ENCODE measurements at places on chromosomes 6 and 20.
A peak's percentile ranks its signal among the peaks of the same experiment; 100 is the strongest.

- no peak overlapping the region for H3K4me3 ChIP-seq
- no peaks in the 10 kb centered on the region for H3K27me3 ChIP-seq
- H3K4me1 ChIP-seq: peaks cover 7% of the 10 kb centered on the region
- no peak overlapping the region for H3K27ac ChIP-seq
- no peak for DNase-seq
- no peaks in the 10 kb centered on the region for H3K36me3 ChIP-seq
Measured at GRCh38 chr6:111487661-111488060, 4.6 kb upstream of the REV3L start.

GRCh38 chr20:36207602-36208001 is 28.7 kb upstream of the AAR2 start:
- no peaks in the 10 kb centered on the region for H3K27me3 ChIP-seq
- no peaks in the 10 kb centered on the region for H3K36me3 ChIP-seq
- H3K4me1 ChIP-seq: no peaks in the 10 kb centered on the region
- H3K27ac ChIP-seq: no peak overlapping the region
- no peak overlapping the region for H3K4me3 ChIP-seq

- no peak for DNase-seq
- no peaks in the 10 kb centered on the region for H3K36me3 ChIP-seq
- no peaks in the 10 kb centered on the region for H3K27me3 ChIP-seq
Measured at GRCh38 chr20:48817367-48818030, 10.3 kb downstream of the PREX1 start.

GRCh38 chr6:126147291-126147815 is 161.0 kb downstream of the TRMT11 start:
- no peak for DNase-seq
- H3K4me3 ChIP-seq: no peak overlapping the region
- H3K27ac ChIP-seq: no peak overlapping the region
- no peaks in the 10 kb centered on the region for H3K36me3 ChIP-seq

DNA sequence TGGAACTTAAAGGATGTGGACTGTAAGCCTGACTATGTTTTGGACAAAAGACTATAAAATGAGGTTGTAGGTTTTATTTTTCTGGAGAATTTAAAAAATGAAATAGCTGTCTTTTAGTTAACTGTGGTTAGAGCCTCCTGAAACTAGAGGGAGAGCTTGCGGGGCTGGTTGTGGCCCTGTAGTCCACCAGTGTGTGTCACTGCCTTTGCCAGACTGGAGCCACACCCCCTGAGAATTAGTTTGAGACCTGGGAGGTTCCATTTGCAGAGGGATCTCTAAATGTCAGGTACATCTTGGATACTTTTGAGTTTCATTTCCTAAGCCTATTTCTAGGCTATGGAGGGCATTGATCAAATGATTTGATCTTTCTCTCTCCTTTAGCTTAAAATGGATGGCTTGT is 20.8 kb downstream of the ZC2HC1B start:
- H3K27ac ChIP-seq: no peak overlapping the region
- H3K27me3 ChIP-seq: no peaks in the 10 kb centered on the region
- H3K4me1 ChIP-seq: no peaks in the 10 kb centered on the region
- no peak overlapping the region for H3K4me3 ChIP-seq
- H3K36me3 ChIP-seq: no peaks in the 10 kb centered on the region
- peak; percentile 39 for DNase-seq

GRCh38 chr6:169668203-169668847 is 33.5 kb downstream of the WDR27 start:
- H3K36me3 ChIP-seq: peaks cover 25% of the 10 kb centered on the region
- peaks cover 4% of the 10 kb centered on the region for H3K4me1 ChIP-seq
- H3K4me3 ChIP-seq: no peak overlapping the region
- peak; percentile 28 for DNase-seq
- H3K27ac ChIP-seq: peak overlapping the region; percentile 19
- no peaks in the 10 kb centered on the region for H3K27me3 ChIP-seq

- no peak overlapping the region for H3K4me3 ChIP-seq
- peaks cover 3% of the 10 kb centered on the region for H3K36me3 ChIP-seq
- no peaks in the 10 kb centered on the region for H3K27me3 ChIP-seq
- DNase-seq: no peak
- peaks cover 44% of the 10 kb centered on the region for H3K4me1 ChIP-seq
Measured at GRCh38 chr6:56520218-56520617, 122.5 kb downstream of the DST start.

- H3K4me3 ChIP-seq: no peak overlapping the region
- H3K4me1 ChIP-seq: peaks cover under 1% of the 10 kb centered on the region
- no peaks in the 10 kb centered on the region for H3K27me3 ChIP-seq
Measured at GRCh38 chr6:137320271-137320670, 101.1 kb upstream of the IFNGR1 start.

- H3K27ac ChIP-seq: no peak overlapping the region
- DNase-seq: no peak
- no peaks in the 10 kb centered on the region for H3K36me3 ChIP-seq
- H3K4me3 ChIP-seq: no peak overlapping the region
- no peaks in the 10 kb centered on the region for H3K27me3 ChIP-seq
- H3K4me1 ChIP-seq: no peaks in the 10 kb centered on the region
Measured at GRCh38 chr6:133460101-133460500, 218.9 kb downstream of the EYA4 start.

GRCh38 chr6:85463621-85464259 is 13.9 kb downstream of the NT5E start:
- no peak overlapping the region for H3K27ac ChIP-seq
- no peaks in the 10 kb centered on the region for H3K27me3 ChIP-seq
- peaks cover 22% of the 10 kb centered on the region for H3K4me1 ChIP-seq

GRCh38 chr6:113653275-113653674 is 203.9 kb upstream of the MARCKS start:
- H3K4me1 ChIP-seq: peaks cover 10% of the 10 kb centered on the region
- no peak overlapping the region for H3K4me3 ChIP-seq
- DNase-seq: no peak
- no peak overlapping the region for H3K27ac ChIP-seq

DNA sequence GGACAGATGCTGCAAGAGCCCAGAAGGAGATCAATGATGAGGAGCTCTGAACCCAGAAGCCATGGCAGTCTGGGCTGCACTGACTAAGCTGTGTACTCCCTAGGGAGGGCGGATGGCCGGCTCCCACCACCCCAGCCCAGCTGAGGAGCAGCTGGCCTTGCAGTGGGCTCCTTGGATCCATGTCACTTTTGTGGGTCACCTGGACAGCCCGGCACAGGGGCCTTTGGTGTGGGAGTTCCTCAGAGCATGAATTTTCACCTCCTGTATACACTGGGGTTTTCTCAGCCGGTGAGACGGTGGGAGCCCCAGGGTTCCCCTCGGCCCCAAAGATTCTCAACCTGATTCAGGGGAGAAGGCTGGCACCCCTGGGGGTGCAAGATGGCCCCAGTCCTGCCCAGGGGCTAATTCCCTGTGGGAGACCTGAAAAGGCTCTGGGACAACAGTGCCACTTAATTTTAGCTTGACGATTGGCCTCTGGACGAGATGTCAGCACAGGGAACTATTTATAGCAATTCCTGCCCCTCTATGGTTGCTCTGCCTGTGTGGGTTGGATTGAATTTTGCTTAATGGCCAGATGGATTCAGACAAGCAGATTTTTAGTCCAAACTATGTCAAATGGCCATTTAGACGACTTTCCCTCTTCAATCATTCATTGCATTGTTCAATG is 121.6 kb upstream of the PMEPA1 start:
- H3K4me1 ChIP-seq: peaks cover 9% of the 10 kb centered on the region
- DNase-seq: no peak
- no peaks in the 10 kb centered on the region for H3K27me3 ChIP-seq
- H3K4me3 ChIP-seq: no peak overlapping the region

DNA sequence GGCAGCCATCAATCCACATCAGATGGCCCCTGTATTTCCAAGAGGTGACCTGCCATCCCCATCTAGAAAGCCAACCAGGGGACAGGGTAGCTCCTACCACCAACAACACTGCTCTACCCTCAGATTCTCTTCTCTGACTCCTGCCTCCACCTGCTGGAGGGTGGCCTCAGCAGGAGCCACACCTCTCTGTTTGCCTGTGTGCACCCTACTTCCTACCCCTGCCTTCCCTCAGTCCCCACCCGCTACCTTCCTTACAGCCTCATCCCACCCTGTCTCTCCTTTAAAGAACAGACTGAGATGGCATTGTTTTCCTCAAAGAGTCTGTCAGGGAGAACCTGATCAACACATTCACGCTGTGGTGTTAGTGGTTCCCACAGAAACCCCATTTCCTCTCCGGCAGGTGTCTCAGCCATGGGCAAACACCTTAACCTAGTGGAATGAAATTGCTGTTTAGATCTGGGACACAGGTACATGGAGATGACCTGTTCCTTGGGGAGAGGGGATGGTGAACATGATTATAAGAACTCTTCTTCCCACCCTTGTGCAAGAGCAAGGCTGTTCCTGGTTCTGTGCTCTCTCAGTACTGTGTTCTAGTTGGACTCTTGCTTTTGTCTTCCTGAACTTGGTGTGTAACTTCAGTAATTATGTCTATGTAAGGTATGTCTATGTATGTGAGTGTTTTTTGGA is 1.8 kb downstream of the ENTPD6 start:
- peaks cover 10% of the 10 kb centered on the region for H3K27me3 ChIP-seq
- H3K36me3 ChIP-seq: no peaks in the 10 kb centered on the region
- H3K4me1 ChIP-seq: peaks cover 11% of the 10 kb centered on the region
- peak overlapping the region; percentile 94 for H3K4me3 ChIP-seq
- no peak overlapping the region for H3K27ac ChIP-seq

GRCh38 chr20:23397961-23398360 is 23.3 kb downstream of the NAPB start:
- no peak overlapping the region for H3K4me3 ChIP-seq
- DNase-seq: no peak
- H3K4me1 ChIP-seq: no peaks in the 10 kb centered on the region
- 0 out of 2 replicates have a peak overlapping the region, but pooled peaks have one; percentile 26 for H3K27ac ChIP-seq

GRCh38 chr20:44772636-44773035 is 27.0 kb downstream of the KCNK15 start:
- no peaks in the 10 kb centered on the region for H3K4me1 ChIP-seq
- H3K36me3 ChIP-seq: no peaks in the 10 kb centered on the region
- H3K27me3 ChIP-seq: no peaks in the 10 kb centered on the region
- no peak for DNase-seq

DNA sequence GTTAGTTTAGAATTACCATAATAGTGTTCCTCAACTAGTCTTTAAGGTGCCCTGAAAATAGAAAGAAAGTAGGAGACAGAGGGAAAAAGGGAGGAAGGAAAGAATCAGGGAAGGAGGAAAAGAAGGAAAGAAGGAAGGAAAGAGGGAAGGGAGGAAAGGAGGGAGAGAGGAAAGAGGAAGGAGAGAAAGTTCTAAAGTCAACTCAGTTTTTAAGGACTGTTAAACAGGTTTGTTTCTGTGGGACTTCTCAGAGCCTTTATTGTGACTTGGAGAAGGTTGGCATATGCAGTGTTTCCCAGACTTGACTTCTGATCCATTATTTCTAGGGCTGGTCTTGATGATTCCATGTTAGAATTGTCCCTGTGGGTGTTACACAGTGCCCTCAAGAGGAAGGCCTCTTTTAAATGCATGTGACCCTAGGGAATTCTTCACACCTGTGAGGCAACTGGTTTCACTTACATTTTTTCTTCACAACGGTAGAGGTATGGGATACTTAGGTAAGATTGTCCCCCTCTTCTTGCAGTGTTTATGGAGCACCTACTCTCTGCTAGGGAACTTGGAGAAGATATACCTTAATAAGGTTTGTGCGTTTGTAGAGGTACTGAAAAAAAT is 132.7 kb upstream of the GMDS start:
- H3K4me1 ChIP-seq: no peaks in the 10 kb centered on the region
- H3K27me3 ChIP-seq: no peaks in the 10 kb centered on the region
- no peak overlapping the region for H3K27ac ChIP-seq
- DNase-seq: peak; percentile 9
- H3K36me3 ChIP-seq: no peaks in the 10 kb centered on the region
- H3K4me3 ChIP-seq: no peak overlapping the region

GRCh38 chr6:158552796-158553138 is 7.1 kb upstream of the TMEM181 start:
- DNase-seq: no peak
- 0 out of 2 replicates have a peak overlapping the region, but pooled peaks have one; percentile 32 for H3K27ac ChIP-seq
- no peaks in the 10 kb centered on the region for H3K36me3 ChIP-seq
- H3K4me3 ChIP-seq: no peak overlapping the region

- no peak for DNase-seq
- no peak overlapping the region for H3K27ac ChIP-seq
- H3K27me3 ChIP-seq: no peaks in the 10 kb centered on the region
- no peaks in the 10 kb centered on the region for H3K4me1 ChIP-seq
Measured at GRCh38 chr6:33061987-33062386, 11.5 kb downstream of the HLA-DPA1 start.

DNA sequence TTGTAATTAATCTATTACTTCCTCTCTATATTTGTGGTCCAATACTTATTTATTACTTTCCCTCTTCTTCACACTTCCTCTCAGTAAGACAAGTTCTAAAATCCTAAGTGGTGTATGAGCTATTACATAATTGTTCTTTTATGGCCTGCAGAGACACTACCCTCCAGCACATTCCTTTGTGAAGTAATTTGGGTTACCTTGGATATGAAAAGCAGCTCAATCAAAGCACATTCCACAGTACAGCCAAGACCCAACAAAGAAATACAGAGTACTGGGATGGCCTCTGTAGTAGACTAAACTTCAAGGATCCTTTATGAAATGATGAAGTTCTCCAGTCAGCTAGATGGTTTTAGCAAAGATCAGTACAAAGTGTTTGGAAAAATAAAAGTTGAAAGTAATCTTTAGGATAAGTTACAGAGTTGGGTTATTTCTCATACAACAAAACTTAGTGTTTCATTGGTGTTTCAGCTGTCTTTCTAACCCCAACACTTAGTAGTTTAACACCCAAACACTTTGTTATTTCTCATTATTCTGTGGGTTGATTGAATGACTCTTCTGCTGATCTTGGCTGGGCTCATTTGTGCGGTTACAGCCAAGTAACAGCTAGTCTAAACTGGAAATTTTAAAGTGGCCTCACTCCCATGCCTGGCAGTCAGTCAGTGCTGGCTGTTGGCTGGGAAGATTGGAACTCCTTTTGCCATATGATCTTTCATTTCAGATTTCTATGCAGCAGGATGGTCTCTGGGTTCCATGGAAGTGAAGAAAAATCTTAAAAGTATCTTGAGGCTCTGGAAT is 161.5 kb upstream of the POU3F2 start:
- H3K36me3 ChIP-seq: no peaks in the 10 kb centered on the region
- DNase-seq: peak; percentile 49
- no peak overlapping the region for H3K4me3 ChIP-seq
- no peaks in the 10 kb centered on the region for H3K27me3 ChIP-seq
- H3K4me1 ChIP-seq: peaks cover 11% of the 10 kb centered on the region

Measured in GM23338 (cell line).